ENCODE measurements at places on chromosomes 5 and 9. TPM values are rescaled to one million over a fixed set of nuclear protein-coding genes. Genes with fewer than 3 reads are reported as not detected.

- no peak for DNase-seq
These were observed 233.9 kb upstream of the ZNF608 start for GRCh38 chr5:124980163-124980941.

GRCh38 chr9:112831281-112831851 lies 59.3 kb downstream of the SLC46A2 start:
- DNase-seq, result no peak

GRCh38 chr5:94442991-94443390 lies 175.4 kb downstream of the KIAA0825 start:
- DNase-seq, result no peak

GRCh38 chr5:65059681-65060598 lies 291.2 kb downstream of the CWC27 start:
- DNase-seq, result no peak

- DNase-seq, result no peak
These were observed 274.2 kb downstream of the TMEM167A start for GRCh38 chr5:82802954-82803353.

DNA sequence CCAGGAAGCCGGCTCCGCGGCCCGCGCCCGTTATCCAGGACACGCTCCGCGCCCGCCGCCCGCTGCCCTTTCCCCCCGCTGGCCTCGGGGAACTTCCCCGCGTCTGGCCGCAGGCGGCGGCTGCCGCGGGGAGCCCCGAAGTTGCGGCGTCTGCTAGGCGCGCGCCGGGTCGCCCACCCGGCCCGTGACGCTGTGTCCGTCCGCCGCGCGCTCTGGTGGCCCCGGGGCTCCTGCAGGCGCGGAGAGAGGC lies 621 bp upstream of the GCNT4 start:
- DNase-seq, result no peak

DNA sequence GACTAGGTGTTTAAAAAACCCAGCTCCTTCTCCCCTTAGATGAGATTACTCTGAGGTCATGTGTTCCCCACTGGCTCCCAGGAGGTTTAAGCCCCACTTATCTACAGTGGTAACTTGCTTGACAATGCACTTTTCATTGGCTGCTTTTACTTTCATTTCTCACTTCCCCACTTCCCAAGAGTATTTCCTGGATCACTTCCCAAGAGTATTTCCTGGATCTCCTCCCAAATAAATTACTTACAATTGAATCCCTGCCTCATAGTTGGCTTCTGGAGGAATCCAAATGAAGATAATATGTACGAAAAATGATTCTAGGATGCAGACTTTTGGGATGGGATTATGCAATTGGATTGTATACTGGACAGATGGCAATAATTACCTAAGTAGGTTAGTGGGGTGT lies 47.1 kb upstream of the CHSY3 start:
- DNase-seq, result no peak

GRCh38 chr9:124409410-124409809 lies 5.8 kb downstream of the PSMB7 start:
- DNase-seq, result no peak

Gene SLC46A2
- 0.30 TPM for polyA plus RNA-seq

Gene FOXD1
- 9.1 TPM for polyA plus RNA-seq

GRCh38 chr5:139652788-139653241 lies 4.7 kb downstream of the CXXC5 start:
- no peak for DNase-seq

DNA sequence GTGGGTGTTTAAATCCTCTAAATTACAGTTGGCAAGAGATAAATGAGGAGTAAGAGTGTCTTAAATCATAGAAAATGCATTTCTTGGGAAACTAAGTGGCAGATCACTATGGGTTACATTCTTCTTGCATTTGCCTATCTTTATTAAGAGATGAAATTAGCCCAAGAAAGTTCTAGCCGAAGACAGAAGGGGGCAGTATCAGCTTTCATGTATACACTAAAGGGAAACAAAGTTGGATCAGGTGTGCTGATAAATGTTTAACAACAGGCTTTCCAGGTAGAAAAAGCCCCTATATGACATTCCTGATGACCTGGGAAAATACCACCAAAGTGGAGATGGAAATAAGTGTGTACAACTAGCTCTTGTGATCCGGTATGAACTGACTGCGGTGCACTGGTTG lies 81.9 kb upstream of the TLR4 start:
- no peak for DNase-seq

- no peak for DNase-seq
These were observed 53.0 kb downstream of the CXXC5 start for GRCh38 chr5:139701056-139701741.

GRCh38 chr5:66960369-66961137 lies 236.0 kb downstream of the CD180 start:
- no peak for DNase-seq

Gene IFNK
- polyA plus RNA-seq, result not detected

DNA sequence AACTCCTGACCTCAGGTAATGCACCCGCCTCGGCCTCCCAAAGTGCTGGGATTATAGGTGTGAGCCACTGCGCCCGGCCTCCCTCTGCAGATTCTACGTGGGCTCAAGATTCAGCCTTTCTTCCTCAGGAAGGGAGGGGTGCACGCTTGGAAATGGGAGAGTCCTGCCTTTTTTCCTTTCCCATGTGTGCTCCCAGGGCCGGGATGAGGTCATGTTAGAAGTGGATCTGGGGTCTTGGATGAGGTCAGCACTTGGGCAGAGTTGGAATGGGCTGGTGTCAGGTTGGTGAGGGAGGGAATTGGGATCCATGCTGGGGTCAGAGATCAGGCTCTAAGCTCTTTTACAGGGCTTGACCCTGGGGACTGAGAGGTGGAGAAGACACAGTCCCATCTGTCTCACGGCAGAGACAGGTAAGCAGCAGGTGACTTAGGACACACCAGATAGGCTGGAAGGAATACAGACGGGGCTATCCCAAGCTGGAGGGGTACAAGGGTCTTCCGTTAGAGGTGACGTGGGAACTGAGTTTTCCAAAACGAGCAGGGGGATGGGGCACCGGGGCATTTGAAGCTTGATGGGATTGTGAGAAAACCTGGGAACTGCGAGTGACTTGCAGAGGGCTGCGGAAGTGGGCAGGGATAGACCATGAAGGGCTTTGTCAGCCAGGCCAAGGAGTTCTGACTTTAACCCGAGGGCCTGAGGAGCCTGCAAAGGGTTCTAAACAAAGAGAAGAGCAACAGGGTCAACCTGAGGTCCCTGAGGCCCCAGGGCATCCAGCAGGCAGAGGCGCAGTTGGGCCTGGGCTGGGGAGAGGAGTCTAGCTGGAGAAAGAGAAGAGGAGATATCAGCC lies 1.8 kb upstream of the AQP7 start:
- no peak for DNase-seq

DNA sequence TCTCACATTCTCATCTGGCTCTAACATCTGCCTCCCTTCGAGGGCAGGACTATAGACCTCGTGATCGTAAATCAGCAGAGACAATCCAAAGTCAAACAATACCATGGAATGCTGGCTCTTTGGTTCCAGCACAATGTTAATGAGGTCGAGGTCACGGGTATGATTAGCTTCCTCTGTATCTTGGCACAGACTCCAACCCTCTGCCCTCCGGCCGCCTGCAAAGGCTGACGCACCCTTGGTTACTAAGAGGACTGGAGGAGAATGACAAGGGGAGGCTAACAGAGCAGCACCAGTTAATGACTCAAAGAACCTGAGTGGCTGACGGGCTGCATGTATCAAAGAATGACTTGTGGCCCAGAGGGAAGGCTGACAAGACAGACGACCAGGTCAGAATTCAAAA lies 10.1 kb downstream of the LHFPL2 start:
- DNase-seq, result peak; percentile 74

GRCh38 chr9:73056245-73056644 lies 95.4 kb upstream of the ANXA1 start:
- DNase-seq, result no peak

DNA sequence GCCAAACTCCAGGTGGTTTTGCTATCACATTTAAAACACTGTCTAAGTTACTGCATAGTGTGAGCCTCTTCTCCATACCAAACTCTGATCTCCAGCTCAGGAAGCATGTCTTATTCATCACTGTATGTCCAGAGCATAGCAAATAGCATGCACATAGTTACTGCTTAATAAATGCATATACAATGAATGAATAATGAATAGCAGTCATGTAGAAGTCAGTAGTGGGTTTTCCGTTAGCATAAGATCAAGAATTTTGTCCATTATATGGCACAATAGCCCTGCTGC lies 329.4 kb downstream of the ARRDC3 start:
- no peak for DNase-seq

Gene FEM1C
- polyA plus RNA-seq, result 23.8 TPM

DNA sequence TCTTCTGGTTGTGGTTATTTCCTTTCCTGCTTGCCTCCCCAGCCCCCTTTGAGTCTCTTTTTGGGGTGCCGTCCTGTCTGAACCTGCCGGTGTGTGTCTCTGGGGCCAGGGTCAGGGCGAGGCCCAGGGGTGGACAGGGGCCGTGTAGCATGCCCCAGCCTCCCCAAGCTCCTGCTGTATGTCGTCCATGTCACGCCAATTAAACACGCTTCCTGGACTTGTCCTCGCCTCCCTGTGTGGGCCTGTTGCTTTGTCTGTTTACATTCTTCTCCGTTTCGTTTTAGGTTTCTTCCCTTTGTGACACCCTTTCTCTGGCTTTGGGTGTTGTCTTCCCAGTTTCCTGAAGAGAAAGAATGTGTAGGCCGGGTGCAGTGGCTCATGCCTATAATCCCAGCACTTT lies 28.5 kb upstream of the HMCN2 start:
- no peak for DNase-seq

- no peak for DNase-seq
These were observed 75.9 kb upstream of the SEMA6A start for GRCh38 chr5:116650544-116650943.

DNA sequence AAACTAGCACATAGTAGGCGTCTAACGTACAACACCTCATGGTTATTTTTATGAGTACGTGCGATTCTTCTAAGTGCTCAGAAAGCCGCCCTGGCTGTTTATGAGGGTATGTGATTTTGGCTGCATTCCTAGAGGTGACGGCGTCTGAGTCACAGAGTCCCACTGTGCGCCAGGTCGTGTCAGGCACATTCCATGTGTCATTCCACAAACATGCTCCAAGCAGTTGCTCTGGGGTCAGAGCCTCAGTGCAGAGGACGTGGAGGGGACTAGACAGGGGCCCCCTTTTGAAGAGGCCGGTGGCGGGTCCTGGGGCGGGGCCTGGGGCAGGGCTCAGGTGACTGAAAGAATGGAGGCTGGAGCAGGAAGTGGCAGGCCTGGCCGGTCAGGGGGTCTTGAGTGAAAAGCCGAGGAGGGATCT lies 51.9 kb downstream of the NEK6 start:
- no peak for DNase-seq

- DNase-seq, result no peak
These were observed 309.1 kb downstream of the NTRK2 start for GRCh38 chr9:84978661-84979060.

DNA sequence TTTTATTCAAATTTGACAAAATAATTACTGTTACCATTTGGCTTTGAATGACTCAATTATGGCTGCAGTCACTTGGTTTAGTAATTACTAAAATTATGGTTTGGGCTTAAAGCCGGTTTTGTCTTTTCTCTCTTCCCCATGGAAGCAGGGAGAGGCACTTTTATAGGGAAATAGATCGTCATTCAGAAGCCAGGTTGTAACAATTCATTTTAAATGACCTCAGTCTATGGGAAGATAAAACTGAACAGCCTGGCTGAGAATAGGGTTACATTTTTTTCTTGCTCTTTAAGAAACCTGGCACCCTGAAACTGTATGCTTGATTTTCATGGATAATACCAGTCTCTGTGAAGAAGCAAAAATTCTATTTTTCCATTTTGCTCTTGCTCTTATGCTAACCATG lies 169.8 kb downstream of the SMC2 start:
- no peak for DNase-seq

GRCh38 chr5:168960497-168960896 lies 340.4 kb downstream of the SLIT3 start:
- DNase-seq, result no peak

DNA sequence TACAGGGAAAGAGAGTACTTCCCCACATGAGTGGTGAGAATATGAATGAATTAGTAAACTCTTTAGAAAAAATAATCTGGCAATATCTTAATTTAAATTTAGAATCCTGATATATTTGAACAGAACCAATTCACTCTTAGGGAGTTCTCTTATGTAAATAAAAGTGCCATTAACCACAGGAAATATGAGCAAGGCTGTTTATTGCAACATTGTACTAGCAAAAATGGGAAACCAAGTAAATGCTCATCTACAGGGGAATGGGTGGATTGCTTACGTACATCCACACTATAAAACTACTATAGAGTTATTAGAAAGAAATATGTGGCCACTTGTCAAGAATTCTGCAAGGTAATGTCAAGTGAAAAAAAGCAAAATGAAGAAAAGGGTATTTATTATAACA lies 274.5 kb downstream of the TLE1 start:
- no peak for DNase-seq

GRCh38 chr5:81207009-81207408 lies 26.1 kb upstream of the CKMT2 start:
- DNase-seq, result no peak

DNA sequence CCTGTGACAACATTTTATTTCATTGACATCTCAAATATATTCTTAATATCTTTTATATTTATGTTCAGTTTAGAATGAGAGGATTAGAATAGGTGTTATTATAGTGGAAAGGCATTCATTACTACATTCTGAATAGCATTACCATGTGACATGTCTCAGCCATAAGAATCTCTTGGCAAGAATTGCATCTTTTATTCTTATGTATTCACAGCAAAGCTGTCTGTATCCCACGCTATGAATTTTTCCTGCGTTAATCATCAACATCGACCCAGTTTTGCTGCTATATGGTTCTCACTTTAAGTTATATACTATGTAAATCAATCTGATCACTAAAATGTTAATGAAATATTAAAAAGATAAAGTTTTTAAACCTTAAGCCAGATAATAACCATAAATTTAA lies 248.6 kb downstream of the TMEM232 start:
- no peak for DNase-seq

Gene MARCOL
- polyA plus RNA-seq, result not detected

GRCh38 chr5:98906756-98907355 lies 22.0 kb downstream of the CHD1 start:
- DNase-seq, result no peak

GRCh38 chr9:98317134-98317857 lies 61.8 kb upstream of the TBC1D2 start:
- no peak for DNase-seq

GRCh38 chr5:107673368-107674136 lies 2.8 kb upstream of the EFNA5 start:
- DNase-seq, result peak; percentile 83

DNA sequence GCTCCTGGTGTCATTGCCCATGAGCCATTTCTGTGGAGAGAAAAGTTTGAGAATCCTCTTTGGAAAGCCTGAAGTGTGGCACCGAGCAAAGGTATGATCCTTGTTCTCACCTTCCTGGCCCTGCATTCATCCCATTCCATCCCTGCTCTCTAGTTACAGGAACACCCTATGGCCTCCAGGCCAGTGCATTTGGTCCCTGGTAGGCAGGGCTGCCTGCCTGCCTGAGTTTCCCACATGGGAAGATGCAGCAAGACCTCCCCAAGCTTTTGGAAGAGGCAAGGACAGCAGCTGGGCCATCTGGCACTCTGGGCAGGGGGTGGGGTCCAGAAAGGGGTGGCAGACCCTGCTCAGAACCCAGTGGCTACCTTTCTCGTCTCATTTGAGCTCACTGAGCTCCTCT lies 24.5 kb downstream of the IGIP start:
- DNase-seq, result no peak

Measured in right renal cortex interstitium (tissue), 3 donors.